B cell (primary cell): ENCODE measurements at places on chromosomes 7 and 10.

- no peak for DNase-seq
Measured at GRCh38 chr10:96096958-96097357, 33.1 kb upstream of the ZNF518A start.

DNA sequence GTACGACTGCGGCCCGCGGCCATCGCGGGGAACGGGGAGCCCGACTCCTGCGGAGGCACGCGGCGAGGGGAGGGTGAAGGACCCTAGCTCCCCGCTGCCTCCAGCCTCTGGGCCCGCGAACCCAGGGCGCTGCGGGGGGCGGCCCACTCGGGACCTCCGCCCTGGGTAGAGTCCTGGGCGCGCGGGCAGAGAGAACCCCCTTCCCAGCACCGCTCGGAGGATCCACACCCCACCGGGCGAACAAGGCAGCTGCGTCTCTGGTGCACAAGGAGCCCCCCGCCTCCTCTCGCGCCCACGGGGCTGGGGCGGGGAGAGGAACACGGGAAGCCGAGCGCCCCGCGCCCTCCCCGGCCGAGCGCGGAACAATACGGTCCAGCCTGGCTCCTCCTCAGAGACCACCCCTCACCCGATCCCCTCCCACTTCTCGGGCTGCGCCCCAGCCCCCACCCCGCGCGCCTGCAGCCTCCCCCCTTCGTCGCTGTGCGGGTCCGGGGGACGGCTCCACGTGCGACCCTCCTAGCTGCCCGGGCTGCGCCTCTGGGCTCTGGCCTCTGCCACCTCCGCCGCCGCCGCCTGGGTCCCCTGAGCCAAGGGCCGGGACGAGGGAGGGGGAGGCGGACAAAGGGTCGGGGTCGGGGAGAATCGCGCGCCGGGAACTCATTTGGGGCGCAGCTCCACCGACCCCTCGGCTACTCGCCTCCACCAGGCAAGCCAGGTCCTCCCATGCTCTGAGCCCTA lies at the start of gene WDR86:
WDR86 (minus strand) TSS at position 372 of the 738 bp plus-strand sequence. CDS start 449 bp downstream, outside the sequence.
- DNase-seq, result peak; percentile 48

DNA sequence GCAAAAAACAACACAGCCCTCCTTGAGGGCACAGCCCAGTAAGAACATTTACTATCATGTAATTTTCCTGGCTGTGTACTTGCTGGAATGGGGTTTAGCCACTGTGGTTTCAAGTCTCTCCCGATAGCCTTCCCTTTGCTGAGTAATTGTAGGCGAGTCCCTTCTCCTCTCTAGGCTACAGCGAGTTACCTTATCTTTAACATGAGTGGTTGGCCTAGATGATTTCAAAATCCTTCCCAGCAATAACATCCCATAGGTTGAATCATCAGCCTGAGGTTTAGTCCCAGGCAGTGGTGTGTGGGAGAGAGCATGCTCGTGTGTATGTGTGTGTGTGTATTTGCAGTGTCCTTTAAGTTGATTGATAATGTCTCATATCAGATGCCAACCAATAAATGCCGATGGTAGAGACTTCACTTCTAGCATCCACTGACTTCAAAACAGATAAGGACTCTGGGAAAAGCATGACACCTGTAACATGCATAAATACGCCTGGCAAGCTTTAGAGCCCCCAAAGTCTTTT lies 142.9 kb upstream of the ZMIZ1 start:
- no peak for DNase-seq

DNA sequence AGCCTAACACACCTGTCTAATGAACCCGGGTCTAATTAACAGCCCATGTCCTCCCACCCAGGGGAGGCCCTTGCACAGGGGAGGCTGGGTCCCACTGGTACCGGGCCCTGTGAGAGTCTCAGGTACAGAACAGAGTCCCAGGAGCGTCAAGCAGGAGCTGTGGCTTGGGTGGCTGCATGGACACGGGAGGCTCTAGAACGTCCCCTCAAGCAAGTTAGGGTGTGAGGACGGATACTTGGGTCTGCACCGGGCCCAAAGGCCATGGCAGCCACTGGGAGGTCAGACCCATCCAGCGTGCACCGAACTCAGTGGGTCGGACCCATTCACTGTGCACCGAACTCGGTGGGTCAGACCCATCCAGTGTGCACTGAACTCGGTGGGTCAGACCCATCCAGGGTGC lies 309.7 kb downstream of the DNAJB6 start:
- DNase-seq, result no peak

DNA sequence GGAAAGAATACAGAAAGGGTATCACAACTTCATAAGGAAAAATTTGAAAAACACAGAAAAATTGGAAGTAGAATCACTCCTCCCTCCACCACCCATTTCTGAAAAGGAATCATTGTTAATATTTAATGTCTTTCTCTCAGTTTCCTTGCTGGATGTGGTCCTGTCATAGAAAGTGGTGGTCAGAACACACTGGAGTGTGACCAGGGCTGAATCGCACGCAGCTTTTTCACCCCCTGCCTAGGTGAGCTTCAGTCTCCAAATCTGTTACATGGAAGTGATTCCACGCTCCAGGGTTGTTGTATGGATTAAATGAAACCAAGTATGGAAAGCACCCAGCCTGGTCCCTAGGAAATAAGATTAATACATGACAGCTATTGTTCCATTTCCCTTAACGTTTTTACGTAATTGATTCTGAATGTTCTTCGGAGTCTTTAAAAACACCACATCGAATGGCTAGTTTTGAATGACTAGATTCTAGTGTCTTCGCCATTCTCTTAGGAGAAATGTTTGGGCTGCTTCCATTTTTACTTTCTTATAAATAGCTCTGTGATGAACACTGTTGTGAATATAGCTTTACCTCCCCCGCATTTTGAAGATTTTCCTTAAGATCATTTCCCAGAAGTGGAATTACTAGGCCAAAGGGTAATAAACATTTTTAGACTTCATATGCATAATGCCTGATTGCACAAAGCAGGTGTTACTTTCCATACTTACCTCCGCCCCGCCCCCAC lies 10.9 kb upstream of the DUSP5 start:
- DNase-seq, result no peak

GRCh38 chr7:36549029-36549428 lies 159.4 kb downstream of the ANLN start:
- no peak for DNase-seq

GRCh38 chr7:81256991-81257390 lies 338.1 kb upstream of the SEMA3C start:
- no peak for DNase-seq

GRCh38 chr7:129952086-129952652 lies 591 bp downstream of the UBE2H start:
- DNase-seq, result no peak
